Right lung (tissue), 10 donors: ENCODE measurements at places on chromosomes 13 and 19. TPM values are rescaled to one million over a fixed set of nuclear protein-coding genes. Genes with fewer than 3 reads are reported as not detected.

DNA sequence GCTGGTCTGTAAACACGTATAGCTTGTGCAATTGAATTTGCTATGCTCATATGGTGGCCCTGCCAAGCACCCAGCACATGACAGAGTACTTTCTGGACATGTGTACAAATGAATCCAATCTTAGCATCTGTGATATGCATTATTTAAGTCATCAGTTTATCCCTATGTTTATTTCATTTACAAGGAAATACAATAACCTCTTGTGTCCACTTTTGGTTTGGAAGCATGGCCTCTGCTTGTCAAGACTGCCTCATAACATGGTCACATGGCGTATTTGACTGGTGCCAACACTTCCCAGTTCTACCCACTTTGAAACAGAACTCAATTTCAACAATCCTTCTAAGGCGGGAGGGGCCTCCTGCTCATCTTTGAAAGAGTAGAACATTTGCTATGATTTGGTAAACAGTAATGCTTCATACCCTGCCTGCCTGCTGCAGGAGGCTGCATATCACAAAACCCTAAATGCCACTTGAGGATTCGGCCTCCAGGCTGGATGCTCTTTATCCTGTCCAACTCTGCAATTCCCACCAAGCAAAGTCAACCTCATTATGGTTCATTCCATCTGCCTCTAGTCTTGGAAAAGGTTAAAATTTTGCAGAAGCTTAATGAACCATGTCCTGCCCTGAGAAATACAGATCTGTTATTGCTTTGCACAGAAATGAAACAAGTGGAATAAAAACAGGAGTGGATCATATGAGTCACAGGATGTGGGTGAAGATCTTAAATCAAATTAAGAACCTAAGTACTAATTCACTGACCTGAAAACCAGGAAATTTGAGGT is 151.3 kb downstream of the CYSLTR2 start:
- no peak for DNase-seq

DNA sequence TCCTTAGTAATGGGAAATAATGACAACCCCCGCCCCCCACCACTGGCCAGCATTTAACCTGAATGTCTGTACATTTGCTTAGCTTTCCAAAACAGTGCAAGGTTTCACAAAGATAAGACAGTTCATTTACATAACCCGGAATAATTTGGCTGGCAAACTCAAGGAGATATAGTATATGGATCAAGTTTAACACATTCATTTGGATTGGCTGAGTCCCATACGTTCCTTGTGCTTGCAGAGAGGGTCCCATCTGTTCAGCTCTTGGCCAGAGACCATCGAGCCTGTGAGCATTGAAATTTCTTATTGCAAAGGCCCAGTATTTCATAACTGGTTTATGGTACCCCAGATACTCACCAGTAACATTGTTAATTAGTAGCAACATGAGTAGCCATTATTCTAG is 116.5 kb downstream of the GPC6 start:
- no peak for DNase-seq

- peak; percentile 59 for DNase-seq
These were observed 73.7 kb downstream of the COG6 start for GRCh38 chr13:39729156-39729555.

- DNase-seq = peak; percentile 70
These were observed at the start of gene LRFN3 for GRCh38 chr19:35935911-35936737. LRFN3 (plus strand) TSS chr19:35936374; CDS start chr19:35939426, 3,052 bp downstream.

GRCh38 chr13:102197193-102197592 is 204.7 kb downstream of the FGF14 start:
- DNase-seq = no peak

DNA sequence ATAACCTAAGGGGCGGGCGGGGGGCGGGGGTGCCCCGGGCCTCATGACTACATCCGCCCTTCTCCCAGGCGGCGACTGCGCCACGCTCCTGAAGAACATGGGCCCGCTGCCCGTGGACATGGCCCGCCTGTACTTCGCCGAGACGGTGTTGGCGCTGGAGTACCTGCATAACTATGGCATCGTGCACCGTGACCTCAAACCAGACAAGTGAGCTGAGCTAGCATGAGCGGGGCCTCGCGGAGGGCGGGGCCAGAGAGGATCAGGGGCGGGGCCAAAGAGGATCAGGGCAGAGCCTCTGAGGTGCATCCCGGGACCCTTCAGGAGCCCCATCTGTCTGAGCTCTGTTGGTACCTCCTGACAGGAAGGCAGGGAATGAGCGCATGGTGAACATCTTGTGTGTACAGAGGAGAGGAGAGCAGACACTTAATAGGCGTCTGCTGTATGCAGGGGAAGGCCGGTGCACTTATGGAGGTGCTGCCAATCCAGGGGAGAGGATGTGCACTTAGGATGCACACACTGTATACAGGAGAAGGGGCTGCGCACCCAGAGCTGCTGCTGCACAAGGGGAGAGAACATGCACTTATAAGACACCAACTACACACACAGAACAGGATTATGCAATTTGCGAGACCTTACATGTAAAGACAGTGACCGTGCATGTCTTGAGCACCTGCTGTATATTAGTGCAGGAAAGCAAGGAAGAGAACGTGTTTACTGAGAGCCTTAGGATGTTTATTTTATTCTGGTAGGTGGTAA is 20.9 kb upstream of the PIK3R2 start:
- DNase-seq = no peak

DNA sequence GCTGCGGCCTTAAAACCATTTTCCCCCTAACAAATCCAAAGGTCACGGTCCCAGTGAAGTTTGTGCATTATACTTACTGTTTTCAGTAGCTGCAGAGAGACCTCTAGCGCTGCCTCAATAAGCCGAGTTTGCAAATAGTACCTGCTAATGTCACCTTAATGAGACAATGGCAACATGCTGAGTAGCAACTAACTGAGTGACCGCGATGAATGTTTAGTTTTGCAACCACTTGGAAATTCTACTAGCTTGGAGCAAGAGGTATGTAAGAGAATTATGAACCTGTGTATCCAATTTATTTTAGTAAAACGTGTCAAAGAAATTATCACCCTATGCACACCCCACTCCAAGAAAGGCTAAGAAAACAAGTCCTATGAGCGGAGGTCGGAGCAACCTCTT is 1.2 kb downstream of the KPNA3 start:
- no peak for DNase-seq

- no peak for DNase-seq
These were observed 49.9 kb downstream of the TBC1D4 start for GRCh38 chr13:75432045-75432444.

DNA sequence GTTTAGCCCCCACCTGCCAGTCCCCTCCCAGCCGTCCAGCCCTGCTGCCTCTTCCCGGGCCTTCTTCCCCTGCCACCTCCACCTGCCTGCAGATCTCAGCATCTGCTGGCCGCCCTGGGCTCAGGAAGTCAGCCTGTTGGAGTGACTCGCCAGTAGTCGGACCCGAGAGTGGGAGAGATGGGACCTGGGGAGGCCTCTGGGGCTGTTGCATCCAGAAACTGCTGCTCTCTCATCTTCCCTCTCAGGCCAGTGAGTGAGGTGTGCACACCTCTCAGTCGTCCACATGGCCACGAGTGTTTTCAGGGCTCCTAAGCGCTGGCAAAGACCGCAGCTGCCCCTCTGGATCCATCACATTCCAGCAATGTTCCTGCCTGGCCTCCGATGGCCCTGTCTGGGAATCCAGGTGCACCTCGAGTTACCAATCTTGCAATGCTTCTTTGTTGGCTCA is 151.8 kb upstream of the SOX1 start:
- no peak for DNase-seq

- peak; percentile 51 for DNase-seq
These were observed 106.7 kb downstream of the RAP2A start for GRCh38 chr13:97540696-97541095.

DNA sequence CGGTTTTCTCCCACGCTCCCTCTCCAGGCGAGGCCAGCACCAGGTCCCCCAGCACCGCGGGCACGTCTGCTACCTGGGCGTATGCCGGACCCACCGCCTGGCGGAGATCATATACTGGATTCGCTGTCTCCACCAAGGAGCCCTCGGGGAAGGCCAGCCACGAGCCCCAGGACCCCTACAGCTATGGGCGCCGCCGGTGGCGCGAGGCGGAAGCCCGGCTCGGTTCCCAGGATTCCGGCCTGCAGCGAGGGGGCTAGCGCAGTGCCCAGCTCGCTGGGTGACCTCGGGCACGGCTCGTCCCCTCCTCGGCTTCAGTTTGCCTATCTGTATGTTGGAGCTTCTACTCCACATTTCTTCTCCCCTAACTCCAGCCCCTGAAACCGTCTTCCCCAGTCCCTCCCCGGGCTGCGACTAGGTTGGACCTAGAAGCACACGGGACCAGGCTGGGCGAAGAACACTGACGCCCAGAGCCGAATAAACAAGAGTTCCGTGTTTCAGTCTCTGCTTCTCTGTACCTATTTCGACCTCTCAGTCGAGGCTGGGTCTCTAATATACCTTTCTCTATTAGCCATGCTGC is 749 bp upstream of the CPT1C start:
- no peak for DNase-seq

DNA sequence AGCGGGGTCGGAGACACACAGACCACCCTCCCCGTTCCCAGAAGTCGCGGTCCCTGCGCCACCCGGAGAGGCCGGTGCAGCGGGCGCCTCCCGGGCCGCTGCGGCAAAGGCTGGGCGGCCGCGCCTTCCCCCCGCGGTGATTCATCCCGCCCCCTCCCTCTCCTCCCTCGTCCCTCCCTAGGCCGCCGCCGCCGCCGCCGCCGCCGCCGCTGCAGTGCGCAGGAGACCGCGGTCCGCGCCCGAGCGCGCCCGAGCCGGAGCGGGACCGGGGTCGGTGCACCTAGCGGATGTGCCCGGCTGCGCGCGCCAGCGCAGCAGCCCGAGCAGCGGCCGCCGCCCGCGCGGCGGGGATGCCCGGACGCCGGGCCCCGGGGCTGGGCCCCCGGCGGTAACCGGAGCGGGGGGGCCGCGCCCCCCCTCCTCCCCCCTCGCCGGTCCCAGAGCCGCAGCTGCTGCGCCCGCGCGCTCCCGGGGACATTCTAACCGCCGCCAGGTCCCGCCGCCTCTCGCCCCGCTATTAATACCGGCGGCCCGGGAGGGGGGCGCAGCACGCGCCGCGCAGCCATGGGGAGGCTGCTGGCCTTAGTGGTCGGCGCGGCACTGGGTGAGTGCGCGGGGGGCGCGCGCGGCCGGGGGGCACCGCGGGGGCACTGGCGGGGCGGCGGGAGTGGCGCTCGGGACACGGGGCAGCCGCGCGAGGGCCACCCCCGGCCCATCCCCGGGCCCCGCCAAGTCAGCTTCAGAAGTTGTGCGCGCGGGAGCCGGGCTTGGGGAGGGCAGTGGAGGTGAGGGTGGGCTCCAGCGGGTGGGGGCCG is at the start of gene SCN1B:
Gene SCN1B, plus strand, starts transcription at position 214 of the 815 bp plus-strand sequence. Its CDS starts 351 bp downstream, at position 565.
- DNase-seq = no peak

DNA sequence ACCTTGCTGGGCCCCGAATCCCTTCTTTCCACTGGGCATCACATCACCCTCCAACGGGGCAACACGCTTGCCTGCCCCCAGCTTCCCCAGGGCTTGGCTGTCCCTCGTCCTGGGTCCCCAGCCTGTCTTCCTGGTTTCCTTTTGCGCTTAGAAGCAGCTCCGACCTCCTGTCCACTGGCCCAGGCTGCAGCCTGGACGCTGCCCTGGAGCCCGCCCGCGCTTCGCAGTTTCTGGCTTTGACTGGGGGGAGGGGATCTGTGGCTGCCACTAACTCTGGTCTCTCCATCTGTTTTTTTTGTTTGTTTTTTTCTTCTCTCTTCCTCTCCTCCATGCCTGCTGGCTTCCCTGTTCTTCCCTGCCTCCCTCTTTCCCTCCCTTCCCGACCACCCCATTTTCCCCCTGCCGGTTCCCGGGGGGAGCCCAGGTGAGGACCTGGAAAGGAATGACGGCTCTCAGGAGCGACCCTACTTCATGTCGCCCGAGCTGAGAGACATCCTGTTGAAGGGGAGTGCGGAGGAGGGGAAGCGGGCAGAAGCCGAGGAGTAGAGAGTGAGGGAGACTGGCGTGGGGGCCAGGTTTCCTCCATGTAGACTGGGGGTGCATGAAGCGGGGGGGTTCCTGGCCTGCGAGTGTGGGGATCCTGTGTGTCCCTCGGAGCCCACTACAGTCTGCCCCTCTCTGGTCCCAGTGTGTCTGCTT is 11.5 kb upstream of the ILF3 start:
- no peak for DNase-seq

- no peak for DNase-seq
These were observed 726 bp upstream of the TGFB1 start for GRCh38 chr19:41354343-41354953.

GRCh38 chr13:33112766-33113165 is 96.5 kb downstream of the KL start:
- no peak for DNase-seq

DNA sequence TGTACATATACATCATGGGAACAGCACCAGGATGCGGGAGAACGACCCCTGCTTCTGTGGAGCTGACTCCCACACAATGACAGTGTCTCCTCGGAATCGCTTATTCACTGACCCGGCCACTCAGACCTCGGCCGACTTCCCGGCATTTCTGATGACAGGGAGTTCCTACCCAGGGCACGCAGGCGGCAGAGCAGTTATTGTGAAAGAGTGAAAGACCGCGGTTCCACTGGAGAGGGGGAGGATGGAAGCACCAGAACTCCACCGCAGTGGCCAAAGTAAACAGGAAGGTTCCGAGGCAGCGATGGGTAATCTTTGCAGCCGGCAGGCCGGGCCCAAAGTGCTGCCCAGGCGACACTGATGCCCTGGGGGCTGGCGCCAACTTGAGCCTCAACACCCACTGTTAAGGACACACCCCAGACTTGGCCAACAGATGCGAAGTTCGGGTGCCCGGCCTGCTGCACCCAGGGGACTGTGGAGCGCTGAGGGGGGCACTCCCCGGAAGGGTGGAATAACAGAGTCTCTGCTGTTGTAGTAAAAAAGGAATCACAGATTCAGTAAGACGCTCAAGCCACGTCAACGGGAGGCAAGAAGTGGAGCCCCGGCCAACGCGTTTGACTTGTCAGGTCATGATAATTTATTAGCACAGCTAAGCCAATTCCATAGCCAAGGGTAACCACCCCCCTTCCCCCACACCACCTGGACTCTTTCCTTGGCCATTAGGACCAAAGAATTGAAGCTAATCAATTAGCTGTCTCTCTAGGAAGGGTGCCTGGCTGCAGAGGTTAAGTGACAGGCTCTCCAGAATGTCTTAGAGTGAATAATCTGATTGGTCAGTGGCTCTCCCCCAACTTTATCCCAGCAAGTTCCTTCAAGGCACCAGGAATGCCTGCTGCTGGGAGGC is 5.8 kb downstream of the MLLT1 start:
- DNase-seq = peak; percentile 61

- no peak for DNase-seq
These were observed at the start of gene MEIOSIN for GRCh38 chr19:45733160-45733810. MEIOSIN (plus strand) TSS chr19:45733439; CDS start chr19:45735377, 1,938 bp downstream.

- DNase-seq = no peak
These were observed 14.3 kb upstream of the FOXO1 start for GRCh38 chr13:40680659-40681323.

Gene CGB5
- not detected for polyA plus RNA-seq

Gene NLRP11
- not detected for polyA plus RNA-seq

Gene PRR19
- 1.7 TPM for polyA plus RNA-seq

Gene FXYD1
- 39.2 TPM for polyA plus RNA-seq

Gene C1QTNF9
- polyA plus RNA-seq = 0.13 TPM

Gene IPO5
- polyA plus RNA-seq = 169 TPM

Gene IGFL1
- polyA plus RNA-seq = not detected
